Bronchial epithelial cell (primary cell): ENCODE measurements at places on chromosomes 5 and 9.

- peak; percentile 25 for DNase-seq
Measured at GRCh38 chr5:173204185-173204979, 30.6 kb downstream of the NKX2-5 start.

DNA sequence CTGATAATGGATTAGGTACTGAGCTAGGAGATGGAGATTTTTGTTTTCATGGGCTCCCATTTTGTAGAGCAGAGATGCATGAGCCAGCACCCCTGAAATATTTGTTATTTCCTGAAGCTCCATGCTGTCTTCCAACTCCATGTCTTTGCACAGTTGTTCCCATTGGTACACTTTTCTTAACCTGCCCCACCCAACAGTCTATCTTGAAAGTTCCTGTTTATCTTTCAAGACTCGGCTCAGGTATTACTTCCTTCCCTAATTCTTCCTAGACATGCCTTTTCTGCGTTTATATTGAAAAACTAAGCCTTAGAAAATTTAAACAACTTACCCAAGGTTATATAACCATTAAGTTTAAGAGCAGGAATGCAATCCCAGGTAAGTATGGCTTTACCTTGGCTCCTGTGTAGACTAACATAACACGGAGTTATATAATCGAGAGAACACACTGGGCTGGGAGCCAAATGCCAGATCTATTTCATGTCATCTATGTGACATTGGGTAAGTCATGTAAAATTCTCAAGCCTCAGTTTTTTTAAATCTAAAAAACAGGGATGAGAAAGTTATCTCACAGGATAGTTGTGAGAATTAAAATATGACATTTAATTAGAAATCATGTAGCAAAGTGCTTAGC lies 67.4 kb downstream of the LIX1 start:
- DNase-seq: no peak

DNA sequence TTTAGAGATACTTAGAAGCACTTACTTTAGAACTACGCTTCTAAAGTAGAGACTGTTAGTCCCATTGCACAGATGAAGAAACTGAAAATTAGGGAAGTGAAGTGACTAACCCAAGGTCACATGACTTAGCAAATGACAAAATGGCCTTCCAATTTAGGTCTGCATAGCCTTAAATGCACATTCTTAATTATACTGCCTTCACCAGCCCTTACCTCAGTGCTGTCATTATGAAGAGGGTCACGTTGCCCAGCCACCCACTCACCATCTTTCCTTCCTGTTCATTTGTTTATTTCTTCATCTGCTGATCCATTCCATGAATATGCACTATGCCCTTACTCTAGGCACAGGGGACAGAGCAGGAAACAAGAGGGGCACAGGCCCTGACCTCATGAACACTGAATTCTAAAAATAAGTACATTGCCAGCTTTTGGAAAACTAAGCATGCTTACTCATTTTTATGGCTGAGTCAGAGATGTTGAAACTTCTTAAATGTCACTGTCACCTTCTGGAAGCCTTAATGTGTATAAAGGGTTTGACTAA lies 8.6 kb downstream of the HAVCR2 start:
- no peak for DNase-seq

DNA sequence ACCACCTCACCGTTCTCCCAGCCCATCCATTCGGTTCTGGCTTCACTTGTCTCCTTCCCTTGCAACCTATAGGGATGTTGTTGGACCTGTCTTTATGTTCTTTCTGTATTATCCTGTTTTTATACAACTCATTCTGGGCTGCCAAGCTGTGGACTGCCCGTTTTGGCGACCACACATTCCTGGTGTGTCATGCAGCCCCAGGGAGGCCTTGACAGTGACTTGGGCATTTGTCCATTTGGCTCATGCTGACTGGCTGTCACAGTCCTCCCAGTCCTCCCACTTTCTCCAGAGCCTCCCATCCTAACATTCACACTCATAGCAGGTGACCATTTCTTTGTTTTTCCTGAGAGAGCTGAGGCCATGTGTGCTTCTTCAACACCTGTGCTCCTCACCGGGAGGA lies 136.4 kb downstream of the SLF1 start:
- no peak for DNase-seq

DNA sequence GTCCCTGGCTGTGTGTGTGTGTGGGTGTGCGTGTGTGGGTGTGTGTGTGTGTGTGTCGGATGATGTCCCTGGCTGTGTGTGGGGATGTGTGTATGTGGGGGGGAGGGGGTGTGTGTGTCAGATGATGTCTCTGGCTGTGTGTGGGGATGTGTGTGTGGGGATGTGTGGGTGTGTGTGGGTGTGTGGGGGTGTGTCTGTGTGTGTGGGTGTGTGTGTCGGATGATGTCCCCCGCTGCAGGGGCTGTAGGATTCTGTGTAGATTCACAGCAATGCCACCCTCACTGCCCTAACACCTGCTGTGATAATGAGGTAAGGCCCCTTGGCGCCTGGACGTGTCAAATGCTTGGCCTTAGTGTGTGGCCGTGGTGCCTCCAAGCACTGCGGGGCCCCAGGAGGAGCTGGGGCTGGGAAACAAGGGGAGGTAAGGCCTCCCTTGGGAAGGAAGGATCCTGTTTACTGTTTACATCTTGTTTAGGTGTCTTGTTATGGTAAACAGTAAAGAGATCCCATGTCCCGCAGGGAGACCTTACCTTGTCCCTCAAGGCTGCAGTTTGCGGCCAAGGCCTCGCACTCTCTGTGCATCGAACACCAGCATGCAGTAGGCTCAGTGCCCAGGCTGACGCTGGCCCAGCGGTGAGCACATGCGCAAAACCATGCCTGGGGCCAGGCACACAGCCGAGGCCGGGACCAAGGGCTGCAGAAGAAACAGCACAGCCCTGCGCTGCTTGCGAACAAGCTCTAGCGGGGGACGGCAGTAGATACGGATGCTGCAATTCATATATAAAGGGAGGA lies 24.1 kb downstream of the AHRR start:
- no peak for DNase-seq

- no peak for DNase-seq
Measured at GRCh38 chr5:175698401-175699115, 40.7 kb downstream of the HRH2 start.

DNA sequence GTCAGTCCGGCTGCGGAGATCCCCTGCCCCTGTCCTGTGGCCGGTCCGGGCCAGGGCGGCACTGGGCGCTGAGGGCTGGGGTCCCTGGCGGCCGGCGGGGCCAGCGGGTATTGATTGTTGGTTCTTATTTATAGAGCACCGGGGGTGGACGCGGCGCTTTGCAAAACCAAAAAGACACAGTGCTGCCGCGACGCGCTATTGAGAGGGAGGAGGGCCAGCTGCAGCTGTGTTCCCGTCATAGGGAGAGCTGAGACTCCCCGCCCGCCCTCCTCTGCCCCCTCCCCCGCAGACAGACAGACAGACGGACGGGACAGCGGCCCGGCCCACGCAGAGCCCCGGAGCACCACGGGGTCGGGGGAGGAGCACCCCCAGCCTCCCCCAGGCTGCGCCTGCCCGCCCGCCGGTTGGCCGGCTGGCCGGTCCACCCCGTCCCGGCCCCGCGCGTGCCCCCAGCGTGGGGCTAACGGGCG lies 2.5 kb downstream of the LRRC26 start:
- no peak for DNase-seq

- no peak for DNase-seq
Measured at GRCh38 chr9:20387062-20387461, 235.2 kb downstream of the MLLT3 start.

- DNase-seq: peak; percentile 85
Measured at GRCh38 chr5:176413255-176413565, 3.1 kb downstream of the CLTB start.

- DNase-seq: no peak
Measured at GRCh38 chr9:133448487-133448972, 11.2 kb upstream of the CACFD1 start.

GRCh38 chr9:125990793-125991220 lies 243.6 kb downstream of the PBX3 start:
- no peak for DNase-seq

- no peak for DNase-seq
Measured at GRCh38 chr9:101711330-101711941, 27.0 kb downstream of the GRIN3A start.

DNA sequence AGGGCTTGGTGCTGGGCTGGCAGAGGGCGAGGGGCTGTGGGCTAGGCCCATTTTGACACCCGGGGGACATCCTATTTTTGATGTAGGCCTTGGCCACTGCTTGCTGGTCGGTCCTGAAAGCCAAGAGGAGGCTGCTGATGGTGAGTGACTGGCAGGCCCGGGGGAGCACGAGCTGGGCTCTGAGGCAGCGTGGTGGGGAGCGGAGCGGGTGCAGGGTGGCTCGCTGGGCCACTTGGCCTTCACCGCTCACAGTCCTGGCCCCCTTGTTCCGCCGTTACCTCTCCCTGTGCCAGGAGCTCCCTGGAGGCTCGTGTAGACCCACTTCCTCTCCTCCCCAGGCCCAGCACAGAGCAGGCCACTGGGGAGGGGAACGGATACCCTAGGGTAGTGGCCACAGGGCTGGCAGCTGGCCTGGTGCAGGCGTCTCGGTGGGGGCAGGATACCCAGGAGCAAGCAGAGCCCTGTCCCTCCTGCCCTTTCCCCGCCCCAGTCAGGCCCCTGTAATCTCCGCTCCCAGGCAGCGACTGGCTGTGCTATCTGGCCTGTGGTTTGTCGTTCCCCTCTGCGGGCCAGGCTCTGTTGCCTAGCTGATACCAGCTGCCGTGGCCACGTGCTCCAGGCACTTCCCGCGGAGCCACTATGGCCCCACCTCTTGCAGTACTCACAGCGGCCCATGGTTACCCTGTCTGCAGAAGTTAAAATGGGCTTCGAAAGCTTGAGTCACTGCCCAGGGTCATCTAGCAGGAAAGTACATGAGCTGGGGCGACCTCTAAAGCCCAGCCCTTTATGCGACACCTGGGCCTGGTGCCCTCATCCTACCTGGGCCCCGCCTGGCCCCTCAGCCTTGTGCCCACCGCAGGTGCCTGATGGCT lies 11.7 kb upstream of the DOLPP1 start:
- DNase-seq: no peak

- peak; percentile 21 for DNase-seq
Measured at GRCh38 chr5:138722544-138723177, 30.6 kb upstream of the CTNNA1 start.

GRCh38 chr5:133062276-133062675 lies 10.5 kb downstream of the HSPA4 start:
- DNase-seq: no peak

- peak; percentile 46 for DNase-seq
Measured at GRCh38 chr9:109776391-109776790, 3.6 kb upstream of the PALM2AKAP2 start.

GRCh38 chr5:17305964-17306725 lies 88.7 kb downstream of the BASP1 start:
- peak; percentile 87 for DNase-seq

DNA sequence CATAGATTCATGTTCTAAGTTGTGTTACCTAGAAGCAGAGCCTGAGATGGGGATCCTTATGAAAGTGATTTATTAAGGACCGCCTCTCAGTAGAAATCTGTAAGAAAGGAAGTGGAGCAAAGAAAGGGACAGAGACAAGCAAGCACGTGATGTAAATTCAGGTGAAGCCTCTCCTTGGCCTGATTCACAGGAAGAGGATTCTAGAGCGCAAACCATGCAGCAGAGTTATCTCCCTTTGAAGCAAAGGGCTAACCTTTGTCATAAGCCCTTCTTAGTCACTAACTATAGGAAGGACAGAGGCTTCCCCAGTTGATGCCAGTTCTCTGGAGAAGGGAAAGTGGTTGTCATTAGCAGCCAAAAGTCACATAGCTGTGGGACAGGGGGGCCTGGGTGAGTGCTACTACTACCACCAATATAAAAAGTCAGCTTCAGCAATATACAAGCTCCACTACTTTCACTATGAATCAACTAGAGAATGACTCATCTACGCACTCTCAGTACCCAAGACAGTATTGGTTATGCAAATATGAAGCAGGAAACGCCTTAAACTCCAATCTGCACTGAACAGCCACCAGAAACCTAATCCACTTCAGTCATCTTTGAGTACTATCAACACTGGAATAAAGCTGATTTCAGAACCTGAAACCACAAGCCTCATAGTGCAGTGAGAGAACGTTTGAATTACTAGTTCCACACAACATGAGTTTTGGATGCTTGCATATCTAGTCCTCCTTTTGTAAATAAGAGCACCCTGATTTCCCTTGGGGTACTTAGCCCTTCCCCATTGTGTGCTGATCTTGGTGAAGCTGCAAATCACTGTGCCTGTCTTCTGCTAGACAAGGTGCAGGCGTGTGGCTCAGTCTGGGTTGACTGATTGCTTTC lies 162.7 kb downstream of the ZNF608 start:
- DNase-seq: peak; percentile 96

- no peak for DNase-seq
Measured at GRCh38 chr9:87108661-87109060, 161.4 kb upstream of the GAS1 start.

DNA sequence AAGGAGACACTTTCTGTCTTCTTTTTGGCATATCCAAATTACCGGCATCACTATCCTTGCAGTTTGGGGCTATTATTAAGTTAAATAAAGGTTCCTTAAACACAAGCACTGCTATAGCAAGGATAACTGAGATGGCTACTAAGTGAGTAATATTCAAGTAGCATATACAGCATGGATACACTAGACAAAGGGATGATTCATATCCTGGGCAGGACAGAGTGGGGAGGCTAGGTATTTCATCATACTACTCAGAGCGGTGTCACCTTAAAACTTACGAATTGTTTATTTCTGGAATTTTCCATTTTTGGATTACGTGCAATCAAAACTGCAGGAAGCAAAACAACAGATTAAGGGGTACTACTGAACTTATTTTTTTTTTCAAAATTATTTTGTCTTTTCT lies 54.1 kb downstream of the FER start:
- peak; percentile 94 for DNase-seq

GRCh38 chr5:17326600-17327037 lies 109.2 kb downstream of the BASP1 start:
- DNase-seq: no peak

GRCh38 chr5:31047007-31047406 lies 146.5 kb upstream of the CDH6 start:
- no peak for DNase-seq

DNA sequence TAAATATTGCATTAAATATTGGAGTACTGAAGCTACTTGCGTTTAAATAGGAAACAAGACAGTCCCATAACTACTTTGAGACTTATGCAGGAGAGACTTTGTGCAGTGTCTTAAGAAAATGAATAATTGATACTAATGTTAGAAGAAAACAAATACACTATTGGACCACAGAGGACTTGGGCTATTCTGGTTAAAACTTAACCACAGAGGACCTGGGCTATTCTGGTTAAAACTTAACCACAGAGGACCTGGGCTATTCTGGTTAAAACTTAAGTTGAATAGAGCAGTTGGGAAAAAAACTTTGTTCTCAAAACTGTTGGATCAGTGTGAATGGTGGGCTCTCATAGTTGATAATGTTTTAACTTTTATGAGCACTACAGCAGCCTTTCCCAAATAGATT lies 141.7 kb downstream of the WDR70 start:
- DNase-seq: no peak

GRCh38 chr9:14311956-14312685 lies 1.8 kb downstream of the NFIB start:
- DNase-seq: peak; percentile 27

DNA sequence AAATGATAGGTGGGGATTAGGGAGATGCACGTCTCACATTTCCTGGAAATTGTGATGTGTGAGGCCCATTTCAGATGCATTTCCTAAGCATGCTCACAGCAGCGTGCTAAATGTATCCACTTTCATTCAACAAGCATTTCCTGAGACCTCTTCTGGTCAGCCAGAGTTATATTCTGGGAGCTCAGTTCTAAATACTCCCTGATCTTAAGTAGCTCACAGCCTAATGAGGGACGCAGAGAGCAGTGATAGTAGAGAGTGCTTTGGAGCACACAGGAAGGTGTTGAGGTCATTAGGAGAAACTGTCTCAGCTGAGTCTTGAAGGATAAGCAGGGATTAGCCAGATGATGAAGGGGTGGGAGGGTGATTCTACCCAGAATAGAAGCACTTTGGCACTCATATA lies 46.2 kb upstream of the FSD1L start:
- DNase-seq: no peak

- no peak for DNase-seq
Measured at GRCh38 chr5:11675184-11675583, 229.1 kb downstream of the CTNND2 start.
